ENCODE measurements at places on chromosomes 13 and 19.

- no peak for DNase-seq
Measured at GRCh38 chr13:95470574-95471366, 81.8 kb upstream of the CLDN10 start.

GRCh38 chr13:66128692-66129269 lies 1101.4 kb downstream of the PCDH9 start:
- no peak for DNase-seq

DNA sequence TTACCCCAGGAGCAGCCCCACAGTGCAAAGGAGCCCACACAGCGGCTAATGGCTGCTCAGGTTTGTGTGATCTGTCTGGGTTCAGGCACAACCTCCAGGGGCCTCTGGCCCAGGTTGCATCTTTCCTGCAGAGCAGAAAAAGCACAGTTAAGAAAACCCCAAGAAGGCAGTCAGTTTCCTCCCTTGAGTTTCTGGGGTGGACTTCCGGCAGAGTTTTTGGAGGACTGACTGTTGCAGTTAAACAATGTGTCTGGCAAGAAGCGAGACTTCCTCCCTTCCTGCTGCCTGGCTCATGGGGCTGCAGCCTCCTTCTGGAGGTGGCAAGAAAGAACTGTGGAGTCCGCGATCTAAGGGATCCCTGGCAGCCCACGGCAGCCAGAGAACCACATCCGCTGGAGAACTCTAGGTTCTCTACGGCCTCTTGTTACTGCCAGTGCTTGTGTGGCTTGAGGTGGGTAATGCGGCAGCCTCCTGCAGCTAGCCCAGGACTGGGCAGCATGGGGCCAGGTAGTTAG lies 114.4 kb downstream of the ZDHHC20 start:
- no peak for DNase-seq

DNA sequence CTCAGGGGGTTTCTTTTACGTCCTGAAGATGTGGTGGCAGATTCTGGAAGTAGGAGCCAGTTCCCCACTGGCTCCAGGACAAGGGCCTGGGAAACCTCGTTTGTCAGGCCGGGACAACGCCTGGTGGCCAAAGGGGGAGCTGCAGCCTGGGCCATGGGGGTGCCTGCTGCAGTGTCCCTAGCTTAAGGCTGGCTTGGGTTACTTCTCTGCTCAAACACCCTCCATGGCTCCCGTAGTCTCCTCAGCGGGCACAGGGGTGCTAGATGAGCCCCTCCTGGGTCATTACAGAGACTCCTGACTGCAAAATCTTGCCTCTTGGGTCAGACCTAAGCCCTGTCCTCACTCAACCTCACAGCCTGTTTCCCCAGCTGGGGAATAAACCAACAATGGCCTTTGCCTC lies 14.7 kb downstream of the CILP2 start:
- DNase-seq = no peak

- no peak for DNase-seq
Measured at GRCh38 chr19:12665671-12666264, 774 bp downstream of the MAN2B1 start.

DNA sequence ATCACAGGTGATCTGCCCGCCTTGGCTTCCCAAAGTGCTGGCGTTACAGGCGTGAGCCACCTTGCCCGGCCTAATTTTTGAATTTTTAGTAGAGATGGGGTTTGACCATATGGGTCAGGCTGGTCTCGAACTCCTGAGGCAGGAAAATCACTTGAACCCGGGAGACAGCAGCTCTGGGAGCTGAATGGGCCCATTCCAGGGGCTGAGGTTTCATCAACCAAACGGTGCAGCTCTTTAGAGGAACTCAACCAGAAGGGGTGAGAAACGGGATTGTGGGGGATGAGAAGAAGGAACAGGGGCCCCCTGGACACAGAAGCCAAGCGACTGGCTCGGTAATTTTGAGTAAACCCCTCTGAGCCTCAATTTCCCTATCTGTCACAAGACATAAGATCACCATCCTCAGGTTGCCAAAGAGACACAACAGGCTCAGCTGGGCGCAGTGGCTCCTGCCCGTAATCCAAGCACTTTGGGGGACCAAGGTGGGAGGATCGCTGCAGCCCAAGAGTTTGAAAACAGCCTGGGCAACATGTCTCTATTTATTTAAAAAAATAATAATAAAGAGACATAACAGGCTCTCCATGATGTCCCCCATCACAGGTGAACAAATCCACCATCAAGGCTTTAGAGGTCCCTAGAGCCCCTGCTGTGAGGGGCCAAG lies 562 bp downstream of the IQCN start:
- DNase-seq = no peak

DNA sequence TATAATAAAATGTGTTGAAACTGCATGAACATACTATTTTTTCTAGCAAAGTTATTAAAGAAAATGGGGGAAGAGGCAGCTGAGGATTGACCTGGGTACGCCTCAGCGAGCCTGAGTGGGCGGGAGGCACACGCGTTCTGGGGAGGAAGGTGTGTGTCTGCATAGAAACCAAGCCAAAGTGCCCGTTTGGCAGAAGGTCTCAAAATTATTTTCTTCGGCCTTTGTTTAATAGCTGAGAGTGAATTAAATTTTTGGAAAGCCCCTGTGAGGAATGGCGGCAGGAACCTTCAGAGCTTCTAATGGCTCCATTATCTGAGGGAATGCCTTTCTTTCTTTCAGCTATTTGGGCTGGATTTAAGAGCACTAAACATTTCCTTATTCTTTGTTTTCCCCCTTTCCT lies 5.2 kb downstream of the ZIC2 start:
- DNase-seq = no peak

DNA sequence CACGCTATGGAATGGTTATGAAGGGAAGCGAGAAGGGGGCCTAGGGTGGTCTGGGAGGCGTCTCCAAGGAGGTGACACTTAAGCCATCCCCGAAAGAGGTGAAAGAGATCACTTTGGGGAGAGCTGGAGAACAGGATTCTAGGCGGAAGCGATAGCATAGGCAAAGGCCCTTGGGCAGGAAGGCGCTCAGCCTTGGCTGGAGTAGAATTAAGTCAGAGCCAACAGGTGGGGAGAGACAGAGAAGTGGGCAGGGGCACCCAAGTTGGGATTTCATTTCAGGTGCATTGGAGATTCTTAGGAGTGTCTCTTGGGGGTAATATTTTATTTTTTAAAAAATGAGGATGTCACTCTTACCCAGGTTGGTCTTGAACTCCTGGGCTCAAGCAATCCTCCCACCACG lies 9.6 kb downstream of the SNRPD2 start:
- no peak for DNase-seq

GRCh38 chr19:17041976-17042375 lies 15.4 kb upstream of the CPAMD8 start:
- DNase-seq = no peak

- DNase-seq = no peak
Measured at GRCh38 chr13:59893266-59893665, 270.5 kb downstream of the DIAPH3 start.

GRCh38 chr19:8935460-8935859 lies 74.7 kb downstream of the MUC16 start:
- no peak for DNase-seq

- DNase-seq = no peak
Measured at GRCh38 chr13:59247171-59247570, 916.6 kb downstream of the DIAPH3 start.

GRCh38 chr19:751501-752341 lies 809 bp downstream of the MISP start:
- peak; percentile 49 for DNase-seq

Data from GM04503 (cell line).